ENCODE measurements at places on chromosomes 4 and X. TPM values are rescaled to one million over a fixed set of nuclear protein-coding genes. Genes with fewer than 3 reads are reported as not detected.

GRCh38 chrX:103329991-103330390, at the start of gene TCEAL7:
Gene TCEAL7, plus strand, starts transcription at chrX:103330239. Its CDS starts 1,165 bp downstream, at chrX:103331404.
- peak; percentile 80 for DNase-seq

DNA sequence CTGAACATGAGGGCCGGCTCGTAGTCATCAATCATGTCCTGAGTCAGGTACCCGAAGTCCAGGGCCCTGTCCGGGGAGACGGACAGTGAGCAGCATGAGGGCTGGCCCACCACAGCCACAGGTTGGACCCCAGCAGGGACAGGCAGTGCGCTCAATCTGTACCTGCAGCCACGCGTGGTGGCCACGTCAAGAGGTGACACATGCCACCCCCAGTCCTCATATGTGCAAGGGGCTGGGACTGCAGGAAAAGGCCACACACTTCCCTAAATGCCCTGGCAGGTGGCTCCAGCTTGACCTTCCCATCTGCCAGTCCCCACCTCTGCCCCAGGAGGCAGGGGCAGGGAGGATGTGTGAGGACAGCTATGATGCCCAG, 73.8 kb upstream of the MXD4 start:
- no peak for DNase-seq

DNA sequence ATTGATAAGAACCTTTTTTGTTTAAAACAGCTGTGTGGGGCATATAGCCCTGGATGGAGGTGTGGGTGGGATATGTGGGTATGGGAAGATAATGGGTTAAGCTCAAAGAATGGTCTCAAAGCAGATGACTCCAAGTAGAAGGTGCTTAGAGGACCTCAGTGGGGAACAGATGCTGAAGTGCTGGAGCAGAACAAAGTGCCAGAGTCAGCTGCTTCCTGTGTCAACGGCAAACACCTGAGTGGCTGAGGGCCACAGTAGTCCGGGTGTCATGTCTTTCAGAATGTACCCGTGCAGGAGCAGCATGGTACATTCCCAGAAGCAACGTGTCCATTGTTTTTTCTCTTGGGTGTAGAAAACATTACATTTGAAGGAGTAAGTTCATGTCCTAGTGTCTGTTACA, 210.6 kb downstream of the CCNG2 start:
- DNase-seq = no peak

GRCh38 chr4:5137226-5137625, 85.9 kb downstream of the STK32B start:
- no peak for DNase-seq

DNA sequence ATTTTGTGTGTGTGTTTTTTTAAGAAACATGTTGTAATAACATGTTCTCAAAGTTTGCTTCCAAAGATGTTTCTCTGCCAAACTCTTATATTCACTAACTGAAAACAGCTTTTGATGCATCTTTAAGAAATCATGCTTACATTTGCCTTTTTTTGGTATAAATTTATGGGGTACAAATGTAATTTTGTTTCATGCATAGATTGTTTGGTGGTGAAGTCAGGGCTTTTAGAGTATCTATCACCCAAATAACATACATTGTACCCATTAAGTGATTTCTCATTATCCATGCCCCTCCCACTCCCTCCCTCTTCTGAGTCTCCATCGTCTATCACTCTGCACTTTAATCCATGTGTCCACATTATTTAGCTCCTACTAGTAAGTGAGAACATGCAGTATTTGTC, 30.8 kb downstream of the SPINK2 start:
- DNase-seq = peak; percentile 61

- peak; percentile 70 for DNase-seq
Observed at GRCh38 chr4:54225598-54226403, 3.3 kb upstream of the PDGFRA start.

DNA sequence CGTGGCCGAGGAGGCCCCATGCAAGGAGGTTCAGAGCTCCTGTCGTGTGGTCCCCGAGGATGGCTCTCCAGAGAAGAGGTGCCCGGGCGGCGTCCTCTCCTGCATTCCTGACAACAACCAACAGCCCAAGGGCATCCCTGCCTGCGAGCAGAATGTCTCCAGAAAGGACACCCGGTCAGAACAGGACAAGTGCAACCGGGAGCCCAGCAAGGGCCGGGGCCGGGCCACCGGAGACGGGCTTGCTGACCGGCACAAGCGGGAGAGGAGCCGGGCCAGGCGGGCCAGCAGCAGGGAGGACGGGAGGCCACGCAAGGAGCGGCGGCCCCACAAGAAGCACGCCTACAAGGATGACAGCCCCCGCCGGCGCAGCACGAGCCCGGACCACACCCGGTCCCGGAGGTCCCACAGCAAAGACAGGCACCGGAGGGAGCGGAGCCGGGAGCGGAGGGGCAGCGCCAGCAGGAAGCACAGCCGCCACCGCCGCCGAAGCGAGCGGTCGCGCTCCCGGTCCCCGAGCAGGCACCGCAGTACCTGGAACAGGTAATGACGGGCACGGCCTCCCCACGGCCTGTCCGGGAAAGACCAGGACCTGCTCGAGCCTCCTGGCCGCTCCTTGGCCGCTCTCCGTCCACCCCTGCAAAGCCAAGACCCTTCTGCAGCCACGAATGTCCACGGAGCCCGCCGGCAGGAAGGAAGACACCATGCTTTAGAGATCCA, 9.8 kb downstream of the AKAP17A start:
- no peak for DNase-seq

GRCh38 chr4:148255344-148255720, 186.9 kb downstream of the NR3C2 start:
- peak; percentile 21 for DNase-seq

GRCh38 chrX:18010253-18010652, 149.2 kb upstream of the RAI2 start:
- no peak for DNase-seq

DNA sequence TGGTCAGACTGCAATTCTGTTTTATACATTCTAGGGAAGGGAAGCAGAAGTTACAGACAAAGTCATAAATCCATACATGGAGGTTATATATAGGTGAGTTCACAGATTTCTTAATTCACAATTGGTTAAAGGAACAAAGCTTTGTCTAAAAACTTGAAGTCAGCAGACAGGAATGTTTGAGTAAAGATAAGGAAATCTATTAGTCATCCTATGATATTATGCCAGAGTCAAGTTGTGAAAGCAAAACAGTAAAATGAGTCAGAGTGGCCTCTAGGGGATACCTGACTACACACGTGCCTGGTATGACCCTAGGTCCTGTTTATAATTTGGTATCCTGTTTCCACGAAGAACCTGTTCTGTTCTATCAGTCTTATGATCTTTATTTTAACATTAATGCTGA, 31.5 kb downstream of the ACTRT1 start:
- DNase-seq = no peak

GRCh38 chr4:6746721-6747293, 30.8 kb downstream of the BLOC1S4 start:
- DNase-seq = no peak

GRCh38 chr4:102625232-102625930, 124.2 kb downstream of the NFKB1 start:
- no peak for DNase-seq

DNA sequence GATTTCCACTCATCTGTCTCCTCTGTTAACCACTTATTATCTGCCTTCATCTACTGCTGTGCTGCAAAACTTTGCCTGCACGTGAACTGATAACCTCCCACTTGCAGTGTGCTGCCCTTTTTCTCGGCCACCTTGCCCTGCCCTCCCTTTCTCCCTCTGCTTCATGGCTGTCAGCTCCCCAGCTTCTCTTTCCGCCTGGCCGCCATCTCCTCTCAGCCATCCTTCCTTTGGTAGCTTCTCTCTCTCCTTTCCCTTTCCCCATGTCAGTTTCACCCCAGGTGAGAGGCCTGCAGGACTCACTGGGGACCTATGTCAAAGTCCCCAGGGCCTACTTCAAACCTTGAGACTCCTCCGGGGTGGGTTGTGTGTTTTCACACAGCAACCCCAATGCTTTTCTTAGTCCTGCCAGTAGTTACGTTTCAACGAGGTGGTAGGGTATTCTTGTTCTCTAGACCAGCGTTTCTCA, 6.6 kb downstream of the MSL3 start:
- no peak for DNase-seq

GRCh38 chr4:156832886-156833285, 138.7 kb downstream of the PDGFC start:
- DNase-seq = no peak

DNA sequence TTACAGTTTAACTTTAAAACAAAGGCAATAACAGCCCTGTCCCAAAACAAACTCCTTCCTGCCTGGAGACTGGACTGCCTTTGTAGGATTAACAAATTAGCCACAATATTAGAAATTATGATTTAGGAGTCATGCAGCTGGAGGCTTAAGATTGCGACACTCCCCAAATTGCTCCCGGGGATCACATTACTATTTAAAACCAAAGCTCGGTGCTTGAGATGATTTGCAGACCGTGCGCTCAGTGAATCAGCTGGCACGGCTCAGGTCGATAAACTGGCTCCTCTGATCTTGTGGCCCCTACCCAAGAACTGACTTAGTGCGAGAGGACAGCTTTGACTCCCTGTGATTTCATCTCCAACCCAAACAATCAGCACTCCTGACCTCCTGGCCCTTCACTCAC, 829.3 kb downstream of the NLGN4X start:
- DNase-seq = no peak

GRCh38 chr4:38467296-38467695, 196.7 kb upstream of the KLF3 start:
- no peak for DNase-seq

- DNase-seq = no peak
Observed at GRCh38 chrX:136031626-136032025, 46.4 kb downstream of the SLC9A6 start.

Gene MAGEC3
- not detected for polyA plus RNA-seq

Gene SORCS2
- polyA plus RNA-seq = 5.6 TPM

Gene ART3
- polyA plus RNA-seq = 15.2 TPM

Gene INTS6L
- polyA plus RNA-seq = 12.5 TPM

Gene MYOZ2
- polyA plus RNA-seq = 103 TPM

Gene XAGE1A
- polyA plus RNA-seq = not detected

Gene FRG2
- polyA plus RNA-seq = not detected

Gene GABRG1
- polyA plus RNA-seq = not detected

Gene LNX1
- polyA plus RNA-seq = 5.3 TPM

Gene CHRDL1
- 11.6 TPM for polyA plus RNA-seq

Gene SNCA
- 9.7 TPM for polyA plus RNA-seq

Data from muscle of arm (tissue), 14 donors.